Hindlimb muscle (tissue), 1 donor: ENCODE measurements at places on chromosomes 2 and 18. TPM values are rescaled to one million over a fixed set of nuclear protein-coding genes. Genes with fewer than 3 reads are reported as not detected.

The SP140L gene
- 7.7 TPM for polyA plus RNA-seq

The ARL4C gene
- polyA plus RNA-seq = 4.1 TPM

The TIMM21 gene
- 41.6 TPM for polyA plus RNA-seq

The C1QL2 gene
- polyA plus RNA-seq = not detected

The RPRM gene
- polyA plus RNA-seq = 17.0 TPM

The DYNAP gene
- not detected for polyA plus RNA-seq

The SERPINB3 gene
- not detected for polyA plus RNA-seq

The RSAD2 gene
- 4.1 TPM for polyA plus RNA-seq

The IGFBP2 gene
- polyA plus RNA-seq = 146 TPM

The AQP12B gene
- 1.6 TPM for polyA plus RNA-seq

The COQ10B gene
- polyA plus RNA-seq = 9.0 TPM

The NIFK gene
- polyA plus RNA-seq = 50.4 TPM
